B cell (primary cell): ENCODE measurements at places on chromosomes 3 and 15. TPM values are rescaled to one million over a fixed set of nuclear protein-coding genes. Genes with fewer than 3 reads are reported as not detected.

ZNF280D gene
- 63.7 and 68.3 TPM in 2 replicates for total RNA-seq

CYP1A2 gene
- not detected in 2 replicates for total RNA-seq

CEMIP gene
- total RNA-seq: 0.24 and 0.32 TPM in 2 replicates

ARHGAP31 gene
- 7.8 and 8.3 TPM in 2 replicates for total RNA-seq
